ENCODE measurements at places on chromosomes 3 and 15.

GRCh38 chr3:113205481-113205880, 5.9 kb upstream of the BOC start:
- no peak for DNase-seq

DNA sequence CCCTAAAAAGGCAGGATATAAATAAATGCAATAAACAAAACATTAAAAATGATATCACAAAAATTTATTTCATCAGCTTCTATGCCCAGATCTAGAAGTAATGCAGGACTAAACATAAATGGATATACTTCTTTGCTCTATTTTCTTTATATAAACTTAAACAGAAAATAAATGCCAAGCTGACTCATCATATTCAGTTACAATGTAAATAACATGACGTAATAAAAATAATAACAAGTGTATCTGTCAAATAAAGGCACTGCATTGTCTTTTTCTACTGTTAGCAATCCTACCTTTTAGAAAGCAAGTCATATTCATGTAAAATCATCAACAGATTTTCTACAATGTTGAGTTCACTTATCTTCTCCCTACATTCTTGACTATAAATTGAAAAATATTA, 61.6 kb downstream of the NEK10 start:
- DNase-seq, result no peak

DNA sequence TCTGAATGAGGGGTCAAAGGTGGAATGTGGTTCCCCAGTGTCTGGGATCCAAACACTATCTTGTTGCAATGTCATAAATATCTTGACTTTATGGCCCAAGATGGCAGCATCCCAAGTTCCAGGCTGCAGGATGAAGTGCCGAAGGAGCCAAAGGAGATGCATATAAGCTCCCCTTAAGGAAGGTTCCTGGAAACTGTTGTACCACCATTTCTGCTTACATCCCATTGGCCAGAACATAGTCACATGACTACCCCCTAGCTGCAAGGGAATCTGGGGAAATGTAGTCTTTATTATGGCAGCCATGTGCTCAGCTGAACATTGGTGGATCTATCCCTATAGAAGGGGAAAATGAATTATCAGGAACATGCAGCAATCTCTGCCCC, 54.3 kb downstream of the BDH1 start:
- DNase-seq, result peak; percentile 60

DNA sequence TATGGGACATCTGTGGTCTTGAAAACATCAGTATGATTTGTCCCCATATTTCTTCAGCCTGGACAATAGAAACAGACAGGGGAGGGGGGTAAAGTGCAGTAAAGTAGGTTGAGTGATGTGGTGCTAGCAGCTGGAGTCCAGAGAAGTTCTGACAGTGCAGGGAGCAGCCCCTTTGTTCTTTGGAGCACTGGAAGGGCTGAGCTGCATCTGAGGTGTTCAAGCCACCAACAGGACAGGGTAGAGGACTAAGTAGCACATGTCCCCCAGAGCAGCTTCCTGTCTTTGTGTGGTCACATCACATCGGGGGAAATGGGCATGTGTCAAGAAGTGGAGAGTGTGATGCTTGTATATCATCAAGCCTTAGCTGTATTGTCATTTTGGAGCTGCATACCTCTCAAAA, 12.1 kb downstream of the MRPS22 start:
- no peak for DNase-seq

- DNase-seq, result no peak
These were observed 111.2 kb downstream of the SLC9A9 start for GRCh38 chr3:143737065-143737464.

DNA sequence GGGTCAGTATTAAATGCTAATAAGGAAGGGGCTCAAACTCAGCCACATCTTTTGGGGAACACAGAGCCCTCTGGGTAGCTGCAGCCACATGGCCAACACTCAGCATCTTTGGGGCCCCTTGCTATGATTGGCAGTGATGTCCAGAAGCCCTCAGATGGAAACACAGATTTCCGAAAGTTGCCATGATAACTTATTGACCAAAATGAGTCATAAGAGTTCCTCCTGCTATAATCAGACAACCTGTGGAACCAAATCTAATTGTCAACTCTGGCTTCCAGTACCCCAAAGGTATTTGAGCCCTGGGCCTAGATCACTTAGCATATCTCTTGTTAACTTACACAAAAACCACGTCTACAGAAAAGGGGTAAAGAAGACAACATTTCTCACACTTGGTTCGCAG, 392.2 kb downstream of the KCNH8 start:
- DNase-seq, result no peak

DNA sequence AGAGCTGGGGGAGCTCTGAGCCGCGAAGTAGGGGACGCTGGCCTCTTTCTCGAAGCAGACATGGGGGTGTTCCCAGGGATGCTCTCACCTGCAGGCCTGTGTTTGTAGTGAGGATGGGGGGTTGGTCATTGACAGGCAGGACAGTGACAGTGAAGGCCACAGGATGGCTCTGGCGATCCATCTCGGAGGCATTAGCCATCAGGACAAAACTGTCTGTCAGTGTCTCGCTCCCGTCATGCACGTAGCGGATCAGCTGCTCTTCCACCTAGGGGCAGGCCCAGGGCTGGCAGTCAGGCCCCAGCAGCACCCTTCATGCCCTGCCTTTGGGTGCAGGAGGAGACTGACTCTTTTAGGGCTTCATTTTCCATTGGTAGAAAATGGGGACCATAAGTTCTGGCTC, 28.0 kb downstream of the CSPG4 start:
- no peak for DNase-seq

- DNase-seq, result no peak
These were observed 3.2 kb upstream of the SLC7A14 start for GRCh38 chr3:170589113-170589512.

- DNase-seq, result peak; percentile 34
These were observed 46.8 kb downstream of the CHDH start for GRCh38 chr3:53799338-53799865.

DNA sequence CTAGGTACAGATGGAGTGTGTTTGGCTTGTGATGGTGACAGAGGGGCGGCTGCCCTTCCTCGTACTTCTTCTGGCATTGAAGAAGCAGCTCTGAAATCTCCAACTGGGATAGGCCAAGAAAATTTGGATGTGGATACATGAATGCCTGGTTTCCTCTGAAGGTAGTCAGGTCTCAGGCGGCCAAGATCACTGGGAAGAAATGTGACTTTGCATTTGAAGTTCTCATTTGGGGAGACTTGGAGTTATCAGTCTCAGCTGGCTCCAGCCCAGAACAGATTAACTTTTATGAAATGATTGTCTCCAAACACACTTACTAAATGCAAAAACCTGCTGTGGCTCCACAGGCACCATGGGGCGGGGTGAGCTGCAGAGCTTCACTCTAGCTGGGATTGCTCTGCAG, 215.9 kb downstream of the THSD4 start:
- no peak for DNase-seq

GRCh38 chr3:55598224-55598623, 111.1 kb upstream of the WNT5A start:
- DNase-seq, result no peak

DNA sequence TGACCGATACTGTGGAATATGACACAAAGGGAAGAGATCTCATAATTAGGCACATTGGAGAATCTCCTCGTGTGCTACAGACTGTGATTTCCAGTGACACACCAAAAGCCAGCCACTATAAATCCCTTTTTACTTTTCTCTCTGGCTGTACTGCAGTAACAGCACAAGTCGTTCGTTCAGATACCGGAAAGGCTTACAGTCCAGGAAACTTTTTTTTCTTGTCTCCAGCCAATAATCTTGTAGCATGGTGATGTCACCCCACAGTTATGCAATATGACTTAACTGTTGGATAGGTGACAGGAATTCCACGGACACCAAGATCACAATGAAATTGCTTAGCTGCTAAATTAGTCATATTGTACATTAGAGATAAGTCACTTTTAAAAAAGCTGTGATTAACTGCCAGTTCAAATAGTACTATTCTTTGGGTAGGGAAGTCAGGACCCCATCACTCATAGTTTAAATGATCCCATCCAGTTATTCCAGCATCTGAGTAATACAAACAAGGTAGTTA, 36.3 kb upstream of the TSC22D2 start:
- peak; percentile 99 for DNase-seq

GRCh38 chr3:190911382-190911781, 48.9 kb upstream of the GMNC start:
- no peak for DNase-seq

Measured in EH (cell line).